ENCODE measurements at places on chromosomes 5 and 9.

GRCh38 chr5:147805030-147805454 lies 22.5 kb upstream of the JAKMIP2 start:
- no peak for DNase-seq

DNA sequence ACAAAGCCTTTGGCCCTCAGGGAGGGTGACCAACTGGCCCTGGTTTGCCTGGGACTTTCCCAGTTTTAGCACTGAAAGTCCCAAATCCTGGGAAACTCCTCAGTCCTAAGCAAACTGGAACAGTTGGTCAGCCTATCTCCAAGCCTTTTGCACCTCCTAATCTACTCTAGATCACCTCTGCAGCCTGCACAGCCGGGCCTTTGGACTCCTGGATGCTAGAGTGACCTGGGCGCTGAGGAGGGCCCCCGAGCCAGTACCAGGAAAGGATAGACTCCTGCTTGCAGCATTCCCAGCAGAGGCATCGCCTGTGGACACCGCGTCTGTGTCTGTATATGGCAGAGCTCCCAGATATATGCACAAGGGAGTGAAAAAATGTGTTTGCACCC lies 15.1 kb downstream of the IRF1 start:
- DNase-seq: no peak

- no peak for DNase-seq
Measured at GRCh38 chr9:13731637-13732036, 452.1 kb upstream of the MPDZ start.

GRCh38 chr5:31161781-31162181 lies 31.7 kb upstream of the CDH6 start:
- DNase-seq: no peak

DNA sequence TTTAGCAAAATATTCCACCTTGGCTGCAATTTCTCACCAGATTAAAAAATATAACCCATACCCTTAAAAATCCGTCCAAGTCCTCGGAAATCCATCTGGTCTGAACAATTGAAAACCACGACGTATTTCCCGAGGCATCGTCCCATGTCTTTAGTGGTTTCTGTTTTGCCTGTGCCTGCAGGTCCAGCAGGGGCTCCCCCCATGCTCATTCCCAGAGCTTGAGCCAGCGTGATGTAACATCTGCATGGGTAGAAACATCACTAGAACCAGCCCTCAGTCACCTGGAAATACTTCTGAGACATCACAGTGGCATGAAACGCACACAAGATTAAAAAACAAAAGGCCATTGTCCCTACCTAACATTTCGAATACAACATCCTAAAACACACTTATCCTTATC lies 114.0 kb downstream of the DNAH5 start:
- DNase-seq: no peak

GRCh38 chr5:117662361-117662760 lies 1087.7 kb upstream of the SEMA6A start:
- DNase-seq: no peak

DNA sequence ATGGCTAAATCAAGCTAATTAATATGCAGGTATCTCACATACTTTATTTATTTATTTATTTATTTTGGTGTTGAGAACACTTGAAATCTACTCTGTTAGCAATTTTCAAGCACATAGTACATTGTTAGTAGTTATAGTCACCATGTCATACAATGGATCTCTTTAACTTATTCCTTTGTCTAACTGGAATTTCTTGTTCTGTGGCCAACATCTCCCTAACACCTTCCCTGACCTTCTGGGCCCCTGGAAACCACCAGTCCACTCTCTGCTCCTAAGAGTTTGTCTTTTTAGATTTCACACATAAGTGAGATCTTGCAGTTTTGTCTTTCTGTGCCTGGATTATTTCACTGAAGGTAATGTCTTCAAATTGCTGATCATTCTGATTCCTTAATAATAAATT lies 229.1 kb downstream of the SEMA5A start:
- no peak for DNase-seq

- DNase-seq: no peak
Measured at GRCh38 chr9:8365029-8365428, 565.5 kb upstream of the DMAC1 start.

GRCh38 chr9:15423231-15423985 lies 732 bp downstream of the SNAPC3 start:
- no peak for DNase-seq

DNA sequence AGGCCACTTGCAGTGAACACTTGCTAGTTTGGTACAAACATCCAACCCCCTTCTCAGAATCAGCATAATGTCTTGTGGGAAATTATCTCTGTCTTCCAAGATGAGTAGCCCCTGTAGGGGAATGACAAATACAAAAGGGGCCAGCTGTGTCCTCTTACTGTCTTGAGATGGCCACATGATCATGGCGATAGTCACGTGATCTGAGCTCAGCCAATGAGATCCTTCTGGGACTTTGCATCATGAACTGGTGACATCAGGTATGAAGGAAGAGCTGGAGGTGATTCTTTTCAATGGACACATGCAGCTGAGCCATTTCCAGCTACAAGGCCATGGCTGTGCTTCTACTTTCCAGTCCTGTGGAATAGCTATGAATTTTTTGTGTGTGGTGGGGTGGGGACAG lies 206.3 kb downstream of the IRX1 start:
- DNase-seq: no peak

DNA sequence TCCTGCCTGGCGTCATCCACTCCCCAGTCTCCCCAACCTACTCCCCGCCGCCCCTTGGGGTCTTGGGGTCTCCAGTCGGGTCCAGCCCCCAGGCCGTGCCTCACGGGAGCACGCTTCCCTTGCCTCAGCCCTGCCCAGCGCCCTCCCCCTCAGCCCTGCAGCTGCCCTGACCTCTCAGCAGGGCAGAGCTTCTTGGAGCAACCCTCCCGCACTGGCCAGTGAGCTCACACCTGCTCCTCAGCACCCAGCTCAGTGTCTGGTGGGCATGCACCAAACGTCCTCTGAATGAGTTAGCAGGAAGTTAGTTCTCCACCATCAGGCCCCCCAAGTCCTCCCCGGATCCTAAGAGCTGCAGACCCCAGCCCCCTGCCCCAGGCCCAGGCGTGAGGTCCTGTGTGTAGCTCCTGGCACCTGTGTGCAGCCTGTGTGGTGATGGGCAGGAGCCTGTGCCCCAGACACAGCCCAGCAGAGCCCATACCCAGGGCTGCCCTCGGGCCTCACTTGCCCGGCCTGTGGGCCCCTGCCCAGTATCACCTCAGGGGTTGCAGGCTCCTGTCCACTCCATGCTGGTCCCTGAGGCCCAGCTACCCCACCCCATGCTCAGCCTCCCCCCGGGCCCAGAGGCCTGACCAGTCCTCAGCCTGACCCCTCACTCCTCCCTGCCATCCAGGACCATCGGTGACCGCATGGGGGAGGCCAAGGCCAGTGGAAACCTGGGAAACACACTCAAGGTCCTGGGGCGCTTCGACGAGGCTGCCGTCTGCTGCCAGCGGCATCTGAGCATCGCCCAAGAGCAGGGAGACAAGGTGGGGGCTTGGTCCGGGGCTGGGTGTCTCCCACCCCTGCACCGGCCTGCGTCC lies 8.2 kb downstream of the GPSM1 start:
- DNase-seq: no peak

GRCh38 chr9:107906074-107906473 lies 416.5 kb upstream of the KLF4 start:
- DNase-seq: no peak

DNA sequence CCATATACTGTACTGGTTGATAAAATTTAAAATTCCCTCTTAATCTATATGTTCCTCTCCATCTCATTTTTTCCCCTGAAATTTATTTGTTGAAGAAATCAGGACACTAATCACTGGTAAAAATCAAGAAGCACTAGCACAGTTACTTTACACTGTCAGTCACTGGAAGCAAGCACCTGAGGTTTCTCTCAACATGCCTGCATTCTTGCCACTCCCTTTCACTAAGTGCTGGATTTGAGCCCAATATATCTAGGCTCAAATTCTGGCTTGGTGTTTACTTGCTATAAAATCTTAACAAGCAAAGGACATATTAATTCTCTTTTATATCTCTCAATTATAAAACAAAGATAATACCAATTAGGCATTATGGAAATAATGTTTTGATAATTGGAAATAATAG lies 58.6 kb downstream of the DIAPH1 start:
- no peak for DNase-seq

- no peak for DNase-seq
Measured at GRCh38 chr5:82811490-82811889, 265.7 kb downstream of the TMEM167A start.

GRCh38 chr5:150140830-150141229 lies 14.8 kb downstream of the PDGFRB start:
- no peak for DNase-seq

GRCh38 chr9:111961009-111961408 lies 64.4 kb downstream of the UGCG start:
- no peak for DNase-seq

DNA sequence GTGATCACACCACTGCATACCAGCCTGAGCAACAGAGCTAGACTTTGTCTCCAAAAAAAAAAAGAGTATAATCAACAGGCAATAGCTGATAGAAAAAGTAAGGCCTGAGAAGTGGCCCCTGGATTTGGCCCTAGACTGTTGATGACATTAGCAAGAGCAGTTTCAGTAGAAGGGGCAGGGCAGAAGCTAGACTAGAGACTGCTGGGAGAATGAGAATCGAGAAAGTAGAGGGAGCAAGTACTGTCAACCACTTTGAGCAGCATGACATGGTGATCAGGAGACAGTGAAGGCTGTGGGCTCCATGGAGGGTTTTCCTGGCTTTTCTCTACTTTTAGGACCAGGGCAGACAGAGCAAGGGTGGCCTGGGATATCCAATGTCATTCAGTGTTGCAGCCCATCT lies 34.9 kb upstream of the B4GALT1 start:
- no peak for DNase-seq

- no peak for DNase-seq
Measured at GRCh38 chr5:34043099-34043876, at the start of gene C1QTNF3. Gene C1QTNF3 (minus strand): TSS chr5:34043213. CDS start chr5:34043125, 88 bp downstream.

GRCh38 chr9:116594547-116594946 lies 92.6 kb upstream of the TRIM32 start:
- no peak for DNase-seq

GRCh38 chr5:119289438-119290044 lies 66.3 kb upstream of the TNFAIP8 start:
- no peak for DNase-seq

DNA sequence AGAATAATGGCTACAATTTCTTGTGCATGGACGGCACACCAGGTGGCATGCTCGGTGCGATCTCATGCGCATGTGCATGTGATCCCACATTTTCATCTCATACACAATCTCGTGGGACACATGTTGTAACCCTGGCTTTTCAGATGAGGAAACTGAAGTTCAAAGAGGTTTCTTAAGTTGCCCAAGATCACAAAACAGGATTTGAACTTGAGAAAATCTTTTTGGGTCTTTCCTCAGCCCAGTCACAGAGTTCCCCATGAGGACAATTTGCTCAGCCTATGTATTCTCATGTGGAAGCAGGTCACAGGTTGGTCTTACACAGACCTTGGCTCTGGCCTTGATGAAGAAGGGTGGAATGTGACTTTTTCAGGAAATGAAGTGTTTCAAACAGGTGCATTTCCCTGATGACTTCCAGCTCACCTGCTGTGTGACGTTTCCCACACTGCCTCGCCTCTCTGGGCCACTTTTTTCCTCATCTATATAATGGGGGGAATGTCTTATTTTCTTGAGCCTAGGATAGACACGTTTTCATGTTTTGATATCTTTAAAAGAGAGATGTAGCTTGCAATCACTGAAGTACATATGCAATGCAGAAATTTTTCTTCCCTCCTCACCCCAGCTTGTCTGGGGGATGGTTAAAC lies 7.1 kb upstream of the ORM1 start:
- no peak for DNase-seq

DNA sequence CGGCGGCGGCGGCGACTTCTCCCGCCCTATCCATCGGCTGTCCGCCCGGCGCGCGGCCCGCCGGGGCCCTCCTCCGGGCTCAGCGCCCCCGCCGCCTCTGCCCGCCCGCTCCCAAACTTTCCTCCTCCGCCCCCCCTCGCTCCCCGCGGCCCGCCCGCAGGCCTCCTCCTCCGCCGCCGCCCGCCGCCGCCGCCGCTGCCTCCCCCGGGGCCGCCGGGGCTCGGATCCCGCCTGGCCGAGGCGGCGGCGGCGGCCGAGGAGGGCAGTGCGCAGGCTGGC lies 460 bp upstream of the PBX3 start:
- DNase-seq: no peak

GRCh38 chr5:132841305-132841704 lies 10.9 kb upstream of the SHROOM1 start:
- DNase-seq: no peak

DNA sequence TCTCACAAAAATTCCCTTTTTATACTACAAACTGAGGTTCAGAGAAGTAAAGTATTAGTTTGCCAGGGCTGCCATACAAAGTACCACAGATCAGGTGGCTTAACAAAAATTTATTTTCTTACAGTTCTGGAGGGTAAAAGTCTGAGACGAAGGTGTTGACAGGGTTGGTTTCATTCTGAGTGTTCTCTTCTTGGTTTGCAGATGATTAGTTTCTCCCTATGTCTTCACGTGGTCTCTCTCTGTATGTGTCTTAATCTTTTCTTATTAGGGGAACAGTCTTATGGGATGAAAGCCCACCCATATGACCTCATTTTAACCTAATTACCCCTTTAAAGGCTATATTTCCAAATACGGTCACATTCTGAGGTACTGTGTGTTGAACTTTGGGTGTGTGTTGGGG lies 274.2 kb downstream of the BRINP1 start:
- DNase-seq: no peak

- DNase-seq: no peak
Measured at GRCh38 chr9:20353931-20354652, 268.2 kb downstream of the MLLT3 start.

DNA sequence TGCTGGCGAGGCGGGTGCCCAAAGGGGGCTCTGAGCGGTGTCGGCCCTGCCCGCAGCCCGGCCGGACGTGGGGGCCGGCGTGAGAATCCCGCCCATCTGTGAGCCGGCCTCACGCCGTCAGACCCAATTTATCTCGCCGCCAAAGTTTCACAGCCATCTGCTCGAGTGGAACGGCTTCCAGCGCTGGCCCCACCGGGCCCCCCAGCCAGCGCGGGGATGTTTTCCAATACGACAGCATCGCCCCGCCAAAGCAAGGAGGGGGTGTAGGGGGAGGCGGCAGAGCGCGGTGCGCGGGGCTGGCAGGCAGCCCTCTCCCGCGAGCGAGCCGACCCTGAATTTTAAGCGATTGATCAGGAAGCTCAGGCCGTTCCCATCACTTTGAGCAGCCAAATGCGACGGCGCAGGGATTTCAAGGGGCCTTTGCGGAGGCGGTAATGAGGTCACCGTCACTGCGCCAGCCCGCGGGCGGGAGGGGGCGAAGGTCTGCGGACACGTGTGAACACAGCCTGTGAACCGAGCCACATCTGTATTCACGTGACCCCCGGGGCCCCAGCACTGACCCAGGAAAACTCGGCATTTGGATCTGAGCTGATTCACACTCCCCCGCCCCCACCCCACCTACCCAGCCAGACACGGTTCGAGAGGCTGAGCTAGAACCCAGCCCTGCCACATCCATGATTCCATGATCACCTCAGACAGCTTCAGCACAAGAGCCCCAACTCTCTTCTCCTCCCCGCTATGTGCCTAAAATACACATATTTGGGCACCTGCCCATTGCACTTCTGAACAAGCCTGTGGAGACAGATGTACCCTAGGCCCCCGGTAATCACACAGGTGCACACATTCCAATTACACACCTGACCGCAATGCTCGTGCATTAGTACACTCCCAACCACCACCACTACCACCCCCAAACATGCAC lies 47.8 kb upstream of the PSD2 start:
- no peak for DNase-seq
